Forelimb muscle (tissue), 1 donor: ENCODE measurements at places on chromosomes 4 and X. TPM values are rescaled to one million over a fixed set of nuclear protein-coding genes. Genes with fewer than 3 reads are reported as not detected.

- no peak for DNase-seq
Observed at GRCh38 chrX:73850124-73851013, 287.4 kb downstream of the CHIC1 start.

DNA sequence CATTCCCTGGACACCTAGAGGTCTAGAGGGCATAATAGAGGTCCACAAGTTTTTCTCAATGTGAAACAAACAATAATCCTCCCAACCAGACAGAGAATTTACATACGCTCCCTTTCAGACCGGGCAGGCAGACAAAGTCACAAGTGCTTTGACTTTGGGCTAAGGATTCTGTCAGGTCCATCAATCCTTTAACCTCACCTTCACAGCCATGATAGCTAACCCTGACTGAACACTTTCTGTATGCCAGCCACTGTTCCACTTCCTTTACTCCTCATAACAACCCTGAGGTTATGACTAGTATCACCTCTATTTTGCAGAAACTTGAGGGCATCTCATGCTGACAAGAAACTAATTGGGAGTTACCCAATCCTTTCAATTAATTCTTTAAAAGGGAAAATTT is 118.8 kb upstream of the AFF2 start:
- no peak for DNase-seq

- no peak for DNase-seq
Observed at GRCh38 chrX:87679849-87680248, 162.2 kb downstream of the KLHL4 start.

The HDAC8 gene
- 19.2 TPM for polyA plus RNA-seq

The CLDN22 gene
- polyA plus RNA-seq = not detected

GRCh38 chrX:27889878-27890277 is 82.1 kb downstream of the MAGEB10 start:
- no peak for DNase-seq

The RCHY1 gene
- 22.7 TPM for polyA plus RNA-seq

DNA sequence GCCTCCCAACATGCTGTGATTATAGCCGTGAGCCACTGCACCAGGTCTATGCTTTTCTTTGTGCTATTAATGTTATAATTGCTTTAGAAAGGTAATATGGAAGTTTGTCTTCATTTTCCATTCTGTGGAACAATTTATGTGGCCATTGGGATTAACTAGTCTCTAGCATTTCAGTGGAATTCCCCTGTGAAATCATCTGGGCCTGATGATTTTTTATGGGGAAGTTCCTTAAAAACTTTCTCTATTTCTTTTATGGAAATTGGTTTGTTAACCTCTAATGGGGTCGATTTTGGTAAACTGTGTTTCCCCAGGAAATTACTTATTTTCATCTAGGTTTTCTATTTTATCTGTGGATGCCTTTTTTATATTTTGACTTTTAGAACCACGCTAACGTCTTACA is 11.3 kb downstream of the TIMP1 start:
- DNase-seq = no peak

GRCh38 chrX:2955281-2955680 is 26.1 kb upstream of the ARSD start:
- DNase-seq = no peak

GRCh38 chrX:2965965-2966364 is 36.8 kb upstream of the ARSD start:
- DNase-seq = no peak
